CD4-positive, alpha-beta T cell treated with Interleukin-4 for 4 hours (primary cell): ENCODE measurements at places on chromosomes 7 and 10.

- DNase-seq, result no peak
These were observed 12.8 kb downstream of the DNMBP start for GRCh38 chr10:99996671-99997648.

DNA sequence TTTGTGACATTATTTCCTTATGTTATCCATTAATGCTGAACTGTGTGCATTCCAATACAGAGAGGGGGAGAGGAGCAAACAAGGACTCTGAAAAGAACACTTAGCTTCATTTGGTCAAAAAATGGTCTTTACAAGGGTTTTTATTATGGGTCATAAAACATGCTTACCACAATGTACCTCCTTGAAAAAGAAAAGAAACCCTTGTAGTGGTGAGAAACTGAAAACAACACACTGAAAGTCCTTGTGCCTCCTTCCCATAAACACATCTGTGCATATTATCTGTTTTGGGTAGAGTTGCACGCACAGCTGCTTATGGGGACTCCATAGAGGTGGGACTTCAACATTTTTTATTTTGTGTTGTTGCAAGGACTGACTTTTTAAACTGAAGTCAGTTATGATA, 98.7 kb downstream of the CDK6 start:
- no peak for DNase-seq

- no peak for DNase-seq
These were observed 33.1 kb downstream of the NAPEPLD start for GRCh38 chr7:103115771-103116170.

GRCh38 chr10:47312663-47312995, 9.6 kb upstream of the GDF2 start:
- no peak for DNase-seq

GRCh38 chr7:20828947-20829346, 42.3 kb upstream of the SP8 start:
- DNase-seq, result no peak

GRCh38 chr10:89613582-89613981, 31.5 kb downstream of the PANK1 start:
- no peak for DNase-seq

DNA sequence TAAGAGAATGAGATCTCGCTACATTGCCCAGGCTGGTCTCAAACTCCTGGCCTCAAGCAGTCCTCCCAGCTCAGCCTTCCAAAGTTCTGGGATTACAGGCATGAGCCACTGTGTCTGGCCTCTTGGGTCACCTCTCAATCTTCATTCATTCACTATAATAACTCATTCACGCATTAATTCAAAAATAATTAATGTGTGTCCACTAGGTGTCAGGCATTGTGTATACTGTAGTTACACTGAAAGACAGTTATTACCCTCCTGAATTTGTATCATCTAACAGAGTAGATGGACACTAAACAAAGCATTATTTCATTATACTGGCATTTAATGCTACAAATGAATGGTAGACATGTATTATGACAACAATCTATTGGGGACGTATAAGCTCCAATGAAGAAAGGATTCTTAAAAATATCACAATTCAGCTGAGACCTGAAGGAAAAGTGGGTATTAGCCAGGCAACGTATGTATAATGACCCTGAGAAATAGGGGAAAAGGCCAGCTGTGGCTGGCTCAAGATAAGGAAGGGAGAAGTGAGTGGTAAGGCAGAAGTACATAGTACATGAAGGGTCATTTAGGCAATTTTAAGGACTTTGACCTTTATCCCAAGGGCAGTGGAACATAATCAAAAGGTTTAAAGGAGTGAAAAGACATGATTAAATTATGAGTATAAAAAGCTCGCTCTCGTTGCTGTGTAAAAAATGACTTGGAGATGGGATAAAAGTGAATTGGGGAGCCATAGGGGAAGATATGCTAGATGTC, 150.7 kb downstream of the BTAF1 start:
- DNase-seq, result no peak
